Jurkat, Clone E6-1 (cell line): ENCODE measurements at places on chromosomes 7 and 10.

DNA sequence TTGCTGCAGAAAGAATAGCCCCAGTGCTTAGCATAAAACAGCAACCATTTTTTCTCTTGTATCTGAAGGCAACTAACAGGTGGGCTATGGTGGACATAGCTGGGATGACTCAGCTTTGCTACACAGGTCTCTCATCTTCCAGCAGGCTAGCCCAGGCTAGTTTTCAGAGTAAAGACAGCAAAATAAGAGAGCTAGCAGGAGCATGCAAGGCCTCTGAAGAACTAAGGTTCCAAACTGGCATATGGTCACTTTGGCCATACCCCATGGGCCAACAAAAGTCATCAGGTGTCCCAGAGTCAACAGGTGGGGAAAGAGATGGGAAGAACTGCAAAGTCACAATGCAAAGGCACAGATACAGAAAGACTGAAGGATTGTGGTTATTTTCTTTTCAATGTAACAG is 571.6 kb upstream of the MGMT start:
- DNase-seq: no peak

- no peak for DNase-seq
Observed at GRCh38 chr7:103341466-103341865, 3.1 kb downstream of the DNAJC2 start.

DNA sequence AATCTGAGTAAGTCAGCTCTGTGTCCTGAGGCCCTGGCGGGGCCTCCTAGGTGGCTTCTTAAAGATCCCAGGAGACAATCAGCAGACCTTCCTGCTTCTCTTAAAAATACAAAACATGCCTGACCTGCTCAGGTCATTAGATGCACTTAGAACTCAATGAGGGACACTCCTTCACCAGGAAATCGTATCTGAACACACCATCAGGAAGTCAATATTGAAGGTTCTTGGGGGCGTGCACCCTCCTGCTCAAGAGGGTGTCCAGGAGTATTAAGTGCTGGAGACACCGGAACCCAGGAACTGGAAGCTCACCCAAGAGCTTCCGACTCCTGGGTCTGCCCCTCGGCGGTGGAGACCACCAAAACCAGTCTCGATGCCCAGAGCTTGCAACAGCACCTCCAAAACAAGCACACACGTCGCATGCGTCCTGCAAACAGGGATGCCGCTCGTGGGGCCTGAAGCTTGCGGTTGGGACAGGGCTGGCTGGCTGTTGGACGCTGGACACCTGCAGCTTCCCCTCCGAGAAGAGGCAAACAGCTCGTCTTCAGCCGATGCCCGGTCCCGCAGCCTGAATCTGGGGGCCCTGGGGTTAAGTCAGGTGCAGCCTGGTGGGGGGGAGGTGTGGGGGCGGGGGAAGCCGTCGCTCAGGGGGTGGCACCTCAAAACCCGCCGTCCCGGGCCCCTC is 803 bp downstream of the RAPGEF5 start:
- DNase-seq: no peak

DNA sequence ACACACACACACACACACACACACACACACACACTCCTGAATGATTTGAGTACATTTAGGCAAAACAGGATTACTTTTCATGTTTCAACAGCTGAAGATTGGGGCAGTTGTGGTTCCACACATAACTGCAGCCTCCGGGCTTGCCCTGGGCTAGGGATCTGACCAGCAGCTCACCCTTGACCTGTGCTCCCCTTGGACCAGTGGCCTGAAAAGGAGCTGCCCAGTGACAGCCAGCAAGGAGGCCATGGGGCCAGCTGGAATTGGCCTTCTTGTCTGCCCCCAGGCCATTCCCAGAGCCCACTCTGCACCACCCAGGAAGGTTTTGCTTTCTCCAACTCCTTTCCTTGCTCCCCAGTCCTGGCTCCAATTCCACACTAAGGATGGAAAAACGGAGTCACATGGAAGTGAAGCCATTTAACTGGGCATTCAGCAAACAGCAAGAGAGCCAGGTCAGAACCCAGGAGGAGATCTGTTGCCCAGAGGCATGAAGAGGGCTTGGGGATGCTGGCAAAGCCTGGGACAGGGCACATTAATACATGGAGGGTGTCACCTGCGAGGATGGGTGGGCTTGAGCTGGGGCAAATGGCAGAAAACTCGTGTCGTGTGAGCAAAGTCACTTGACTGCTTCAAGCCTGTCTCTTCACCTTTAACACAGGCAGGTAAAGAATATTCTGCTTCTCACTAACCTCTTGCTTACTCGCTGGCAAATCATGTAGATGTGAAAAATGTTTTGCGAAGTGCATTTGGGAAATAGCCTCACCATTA is 61.5 kb upstream of the GDF10 start:
- DNase-seq: no peak

- no peak for DNase-seq
Observed at GRCh38 chr7:129143724-129144094, 798 bp upstream of the TSPAN33 start.

- DNase-seq: no peak
Observed at GRCh38 chr7:4115442-4115841, 566.7 kb upstream of the FOXK1 start.

DNA sequence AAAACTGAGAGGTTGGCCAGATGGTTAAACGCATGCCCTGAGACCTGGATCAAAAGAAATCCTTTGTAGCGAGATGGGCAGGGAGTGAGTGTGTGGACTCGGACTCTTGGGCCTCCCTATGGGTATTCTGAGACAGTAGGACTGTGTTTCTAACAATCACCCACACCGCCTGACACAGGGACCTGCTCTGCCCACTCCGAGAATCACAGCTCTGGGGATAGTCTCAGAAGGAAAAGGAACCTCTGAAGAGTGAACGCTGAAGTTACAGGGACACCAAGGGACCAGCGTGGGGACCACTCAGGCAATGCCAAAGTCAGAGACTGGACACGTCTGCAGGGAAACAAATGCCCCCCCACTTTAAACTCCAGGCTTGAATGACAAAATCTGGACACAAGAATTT is 242.1 kb upstream of the TCERG1L start:
- DNase-seq: no peak

DNA sequence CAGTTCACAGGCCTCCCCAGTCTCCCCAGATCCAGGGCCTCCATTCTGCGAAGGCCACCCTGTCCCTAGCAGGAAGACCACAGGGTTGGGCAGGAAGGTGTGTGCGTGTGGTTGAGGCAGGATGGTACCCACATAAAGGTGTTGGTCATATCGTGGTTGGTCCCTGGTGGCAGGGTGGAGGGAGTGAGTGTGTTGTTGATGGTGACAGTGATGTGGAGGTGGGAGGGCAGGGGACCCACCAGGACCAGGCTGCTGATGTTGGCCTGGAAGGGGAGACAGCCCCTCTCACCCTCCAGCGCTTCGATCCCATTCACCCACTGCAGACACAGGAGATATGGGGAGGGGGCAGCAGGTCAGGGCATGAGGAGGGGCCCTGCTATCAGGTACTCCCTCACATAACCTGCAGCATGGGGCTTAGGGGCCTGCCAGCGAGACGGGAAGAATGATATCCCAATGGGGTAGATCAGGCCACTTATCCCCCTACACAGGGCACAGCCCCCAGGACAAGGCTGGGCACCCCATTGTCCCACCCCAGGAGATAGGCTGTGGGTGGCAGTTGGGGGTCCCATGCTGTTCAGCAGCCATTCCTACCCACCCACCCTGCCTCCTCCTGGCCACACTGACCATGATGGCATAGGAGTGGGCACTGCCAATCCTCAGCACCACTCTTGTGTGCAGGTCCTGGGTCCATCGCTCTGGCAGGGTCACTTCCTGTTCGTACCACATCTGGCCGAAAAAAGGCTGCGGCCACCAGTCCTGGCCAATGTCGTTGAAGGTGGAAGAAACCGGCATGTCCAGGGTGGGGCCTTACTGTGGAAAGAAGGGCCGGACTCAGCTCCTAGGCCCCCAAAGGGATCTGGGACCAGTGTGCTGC is 69.0 kb upstream of the ZNF479 start:
- no peak for DNase-seq

DNA sequence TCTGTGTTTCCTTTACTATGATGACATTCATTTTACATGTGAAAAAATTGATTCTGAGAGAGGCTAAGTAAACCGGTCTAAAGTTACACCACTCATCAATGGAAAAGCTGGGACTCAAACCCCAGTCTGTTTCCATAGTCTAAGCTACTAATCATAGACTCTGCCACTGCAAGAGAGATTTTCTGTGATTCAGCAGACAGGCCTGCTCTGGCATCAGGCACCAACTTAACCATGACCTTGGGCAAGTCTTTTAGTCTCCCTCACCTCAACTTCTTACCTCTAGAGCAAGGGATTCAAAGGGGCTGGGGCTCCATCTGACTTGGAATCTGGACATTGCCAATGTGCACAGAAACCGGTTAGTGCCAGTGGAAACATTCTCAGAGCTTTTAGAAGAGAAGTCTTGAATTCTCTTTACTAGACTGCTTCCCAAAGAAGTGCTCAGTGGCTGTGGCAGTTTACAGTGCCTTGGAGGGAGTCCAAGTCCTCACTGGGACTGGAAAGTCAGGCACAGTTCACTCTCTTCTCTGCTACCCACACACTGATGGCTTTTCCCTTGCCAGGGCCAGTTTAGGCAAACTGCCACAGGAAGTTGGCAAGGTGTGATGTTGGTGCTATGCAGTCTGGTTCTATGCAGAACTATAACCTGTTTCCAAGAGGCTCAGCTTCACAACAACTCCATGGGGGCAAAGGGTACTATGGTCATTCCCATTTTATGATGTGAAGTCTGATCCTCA is 4.5 kb upstream of the BLNK start:
- no peak for DNase-seq

DNA sequence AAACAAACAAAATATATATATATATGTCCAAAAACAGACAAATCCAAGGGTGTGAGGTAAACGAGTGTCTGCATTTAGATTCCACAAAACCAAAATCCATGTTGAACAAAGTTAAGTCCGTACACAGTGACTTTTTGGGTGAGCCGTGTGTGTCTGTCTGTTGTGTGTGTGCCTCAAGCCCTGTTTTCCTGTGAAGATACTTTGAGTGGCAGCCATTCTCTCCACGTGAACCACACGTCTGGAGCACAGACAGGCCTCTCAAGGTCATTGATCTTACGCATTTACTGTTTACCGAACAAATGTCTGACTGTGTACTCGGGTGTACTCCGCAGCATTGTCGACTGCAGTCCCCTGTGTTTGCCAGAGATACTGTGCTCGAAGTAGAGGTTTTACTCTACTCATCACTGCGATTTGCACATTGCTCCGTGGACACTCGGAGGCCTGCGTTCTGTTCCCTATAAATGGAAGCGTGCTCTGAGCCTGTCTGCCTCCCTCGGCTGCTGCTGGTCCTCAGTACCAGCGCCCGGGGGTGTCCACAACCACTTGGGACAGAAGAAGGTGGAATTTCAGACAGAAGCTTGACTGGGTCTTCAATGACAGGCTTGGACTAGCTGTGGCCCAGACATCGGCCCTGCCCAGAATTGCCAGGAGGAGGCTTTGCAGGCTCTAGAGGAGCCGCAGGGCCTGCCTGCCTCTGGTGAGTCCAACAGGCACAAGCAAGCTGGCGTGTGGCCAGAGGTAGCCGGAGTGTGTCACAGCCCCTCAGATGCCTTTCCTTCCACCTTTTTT is 22.1 kb downstream of the CYP17A1 start:
- no peak for DNase-seq

DNA sequence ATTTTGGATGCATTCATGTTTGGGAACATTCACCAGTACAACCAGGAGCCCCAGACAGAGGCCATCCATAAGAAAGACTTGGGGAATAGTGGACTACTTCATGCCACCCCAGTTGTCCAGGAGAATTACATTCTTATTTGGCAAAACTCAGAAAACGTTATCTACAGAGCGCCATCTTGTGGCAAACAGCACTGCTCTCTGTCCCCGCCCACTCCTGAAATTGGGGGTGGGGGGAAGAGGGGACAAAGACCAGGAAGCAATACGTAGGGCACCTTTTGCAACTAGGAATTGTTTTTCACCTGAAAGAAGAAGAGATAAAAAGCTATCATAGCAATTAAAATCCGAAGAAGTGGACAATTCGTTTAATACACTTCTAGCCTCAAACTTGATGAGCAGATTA is 134.6 kb upstream of the MGMT start:
- peak; percentile 20 for DNase-seq

DNA sequence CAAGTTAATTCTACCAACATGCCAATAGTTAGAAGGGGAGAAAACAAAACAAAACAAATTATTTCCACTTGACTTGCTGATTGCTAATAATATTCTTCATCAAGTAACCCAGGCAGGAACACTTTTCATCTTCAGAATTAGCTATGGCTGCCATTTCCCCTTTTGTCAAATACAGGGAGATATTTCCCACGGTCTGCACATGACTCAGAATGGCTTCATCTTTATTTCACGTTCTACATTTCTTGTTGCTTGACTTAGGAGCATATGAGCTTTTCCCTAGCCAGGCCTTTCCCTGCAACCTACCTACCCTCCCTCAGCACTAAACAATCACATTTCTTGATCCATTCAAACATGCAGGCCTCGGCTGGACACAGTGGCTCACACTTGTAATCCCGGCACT is 6.5 kb downstream of the CPVL start:
- DNase-seq: no peak

DNA sequence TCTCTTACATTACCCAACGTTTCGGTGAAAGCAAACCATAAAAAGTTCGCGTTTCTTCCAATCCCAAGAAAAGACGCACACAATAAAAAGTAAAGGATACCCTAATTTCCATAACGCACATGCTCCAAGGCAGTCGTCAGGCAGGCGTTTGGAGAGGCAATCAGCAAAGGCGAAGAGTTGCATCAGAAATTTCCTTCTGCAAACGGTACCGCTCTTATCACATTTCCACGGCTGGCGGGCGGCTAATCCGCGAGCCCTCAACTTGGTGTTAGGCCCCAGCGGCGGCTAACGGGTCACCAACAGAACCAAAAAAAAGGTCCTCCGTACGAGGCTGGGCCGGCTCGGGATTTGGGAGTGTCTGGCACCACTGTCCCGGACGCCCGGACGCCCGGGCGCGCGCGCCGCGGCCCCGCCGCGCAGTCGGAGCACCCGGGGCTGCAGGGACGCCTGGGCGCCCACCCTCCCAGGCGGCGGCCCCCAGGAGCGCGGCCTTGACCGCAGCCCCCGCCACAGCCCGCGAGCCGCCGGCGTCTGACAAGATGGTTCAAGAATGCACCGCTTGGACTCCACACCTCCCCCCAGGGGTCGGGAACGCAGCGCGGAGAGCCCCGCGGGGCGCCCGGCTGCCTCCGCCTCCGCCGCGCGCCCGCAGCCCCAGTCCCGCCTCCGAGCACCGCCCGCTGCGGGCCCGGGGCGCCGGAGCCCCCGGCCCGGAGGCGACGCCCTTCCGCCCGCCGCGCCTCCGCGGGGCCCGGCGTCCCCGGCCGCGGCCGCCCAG is 9.8 kb upstream of the GRB10 start:
- DNase-seq: no peak

GRCh38 chr7:132300599-132301277 is 275.5 kb downstream of the PLXNA4 start:
- no peak for DNase-seq
